A549 treated with DMSO at 1 μM for 4 hours (cell line): ENCODE measurements at places on chromosomes 5 and 9. TPM values are rescaled to one million over a fixed set of nuclear protein-coding genes. Genes with fewer than 3 reads are reported as not detected.

Gene CD180
- total RNA-seq, result not detected in 5 replicates

Gene PCDH1
- total RNA-seq, result 1.5 to 2.4 TPM (median 2.1 TPM) in 5 replicates

Gene AQP3
- 12.3 to 16.0 TPM (median 15.4 TPM) in 5 replicates for total RNA-seq

Gene GPR151
- not detected in 5 replicates for total RNA-seq

Gene TCERG1
- 48.3 to 55.9 TPM (median 52.2 TPM) in 5 replicates for total RNA-seq

Gene ANKRD31
- total RNA-seq, result 0.05 to 0.08 TPM (median 0.08 TPM) in 5 replicates

Gene PAPPA
- total RNA-seq, result 27.7 to 47.1 TPM (median 38.6 TPM) in 5 replicates

Gene GRM6
- total RNA-seq, result not detected in 5 replicates

Gene F12
- 13.8 to 24.7 TPM (median 20.7 TPM) in 5 replicates for total RNA-seq

Gene KCNV2
- not detected in 5 replicates for total RNA-seq
